NCI-H1930 (cell line): ENCODE measurements at places on chromosomes 7 and 10.

GRCh38 chr10:97713826-97714400 lies 383 bp downstream of the MARVELD1 start:
- peak; percentile 20 for DNase-seq

- DNase-seq = no peak
These were observed 18.0 kb downstream of the MACC1 start for GRCh38 chr7:20199015-20199737.

DNA sequence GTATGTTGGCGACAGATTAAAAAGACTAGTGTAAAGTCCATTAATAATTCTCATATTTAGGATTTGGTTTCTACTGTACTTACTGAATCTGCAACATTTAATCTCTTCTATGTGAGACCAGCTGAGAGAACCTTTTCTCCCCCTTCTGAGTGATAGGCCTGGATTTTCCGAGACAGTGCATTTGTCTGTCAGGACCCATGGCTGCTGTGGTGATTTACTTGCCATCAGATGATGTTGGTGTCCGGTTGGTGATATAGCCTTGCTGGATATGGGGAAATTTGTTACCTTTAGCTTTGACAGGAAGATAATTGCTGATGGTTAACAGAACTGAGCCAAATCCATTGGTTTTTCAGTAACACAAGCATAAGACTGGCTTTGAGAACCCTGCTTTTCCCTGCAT lies 517.2 kb downstream of the LRMDA start:
- no peak for DNase-seq

- no peak for DNase-seq
These were observed 123.9 kb downstream of the PCLO start for GRCh38 chr7:83038787-83039186.

- no peak for DNase-seq
These were observed 159.2 kb downstream of the BTAF1 start for GRCh38 chr10:92082583-92083280.
